Neural crest cell (in vitro differentiated cells): ENCODE measurements at places on chromosomes 11 and 22. TPM values are rescaled to one million over a fixed set of nuclear protein-coding genes. Genes with fewer than 3 reads are reported as not detected.

DNA sequence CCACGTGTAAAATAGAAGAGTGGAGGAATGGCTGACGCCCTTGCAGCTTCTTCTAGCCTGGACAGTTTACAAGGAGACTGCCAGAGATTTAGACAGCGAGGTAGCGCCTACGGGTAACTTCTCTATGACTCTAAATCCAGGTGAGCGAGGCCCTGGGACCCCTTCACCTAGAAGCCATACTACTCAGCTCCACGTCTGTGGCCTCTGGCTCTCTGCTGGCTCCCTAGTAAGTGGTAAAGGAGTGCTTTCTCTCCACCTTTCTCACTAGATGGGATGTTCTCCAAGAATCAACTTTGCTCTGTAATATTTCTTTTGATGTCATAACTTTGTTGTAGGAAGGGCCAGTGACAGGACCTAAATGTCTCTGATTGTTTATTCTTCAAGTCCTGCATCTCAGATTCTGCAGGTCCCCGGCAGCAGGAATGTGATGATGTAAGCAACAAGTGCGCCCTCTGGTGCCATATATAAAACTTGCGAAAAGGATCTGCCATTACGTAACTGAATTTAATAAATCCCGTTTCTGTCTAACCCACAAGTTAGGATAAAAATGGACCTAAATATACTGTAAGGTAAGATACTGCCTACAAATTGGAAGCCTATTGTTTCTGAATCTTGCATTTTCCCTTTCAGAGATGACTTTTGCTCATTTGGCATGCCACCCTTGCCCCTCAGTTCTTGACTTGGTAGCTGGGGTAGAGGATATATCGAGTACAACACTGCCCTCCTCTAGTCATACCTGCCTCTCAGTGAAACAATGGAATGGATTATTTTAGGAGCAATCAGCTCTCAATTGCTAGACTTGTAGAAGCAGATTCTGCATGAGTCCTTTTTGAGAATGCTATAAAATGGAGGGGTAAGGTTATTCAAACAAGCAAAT lies 11.0 kb upstream of the PTPN5 start:
- DNase-seq, result peak; percentile 62

DNA sequence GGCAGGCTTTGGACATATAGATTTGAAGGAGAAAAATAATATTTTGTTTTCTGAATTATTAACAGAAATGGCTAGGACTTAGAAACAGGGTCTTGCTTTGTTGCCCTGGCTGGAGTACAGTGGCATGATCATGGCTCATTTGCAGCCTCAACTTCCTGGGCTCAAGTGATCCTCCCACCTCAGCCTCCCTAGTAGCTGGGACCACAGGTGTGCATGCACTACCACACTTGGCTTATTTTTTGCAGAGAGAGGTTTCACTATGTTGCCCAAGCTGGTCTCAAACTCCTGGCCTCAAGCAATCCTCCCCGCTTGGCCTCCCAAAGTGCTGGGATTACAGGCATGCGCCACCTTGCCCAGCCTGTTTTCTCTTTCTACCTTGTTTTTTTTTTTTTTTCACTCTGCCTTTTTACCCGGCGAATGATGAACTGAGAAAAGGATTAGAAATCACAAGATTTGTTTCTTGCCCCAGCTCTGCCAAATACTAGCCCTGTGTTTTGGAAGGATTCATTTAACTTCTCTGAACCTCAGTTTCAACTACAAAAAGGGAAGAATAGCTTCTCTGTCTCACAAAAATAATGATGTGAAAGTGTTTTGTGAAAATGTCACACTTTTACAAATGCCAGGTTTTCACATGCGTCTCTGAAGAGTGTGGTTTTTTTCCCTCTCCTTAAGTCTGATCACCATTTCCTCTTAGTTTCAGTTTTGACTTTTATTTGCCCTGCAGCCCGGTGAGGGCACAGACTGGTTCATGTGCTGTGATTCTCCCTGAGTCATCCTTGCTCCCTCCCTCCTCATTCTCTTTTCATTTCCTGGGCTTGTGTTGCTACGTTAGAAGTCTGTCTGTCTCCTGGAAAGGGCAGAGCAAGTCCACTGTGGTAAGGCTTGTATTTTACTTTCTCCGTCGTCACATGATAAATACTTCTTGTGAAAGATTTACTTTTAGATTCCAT lies 67.7 kb downstream of the BCL2L13 start:
- no peak for DNase-seq

- no peak for DNase-seq
These were observed at the start of gene SLCO2B1 for GRCh38 chr11:75150879-75151278. TSS of gene SLCO2B1 (plus strand) at chr11:75151107. CDS start at chr11:75151382, 275 bp downstream.

DNA sequence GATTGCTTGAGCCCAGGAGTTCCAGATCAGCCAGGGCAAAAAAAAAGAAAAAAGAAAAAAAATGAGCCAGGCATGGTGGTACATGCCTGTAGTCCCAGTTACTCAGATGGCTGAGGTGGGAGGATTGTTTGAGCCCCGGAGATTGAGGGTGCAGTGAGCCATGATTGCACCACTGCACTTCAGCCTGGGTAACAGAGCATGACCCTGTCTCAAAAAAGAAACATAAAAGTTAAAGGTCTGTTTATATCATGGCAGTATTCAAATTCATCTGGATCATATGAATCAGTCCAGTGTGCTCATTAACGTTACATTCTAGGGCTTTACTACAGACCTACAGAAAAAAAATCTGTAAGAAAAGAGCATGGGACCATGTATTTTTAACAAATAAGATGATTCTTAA lies 13.9 kb downstream of the HSD17B12 start:
- no peak for DNase-seq

GRCh38 chr11:13687271-13687670 lies 18.8 kb downstream of the FAR1 start:
- no peak for DNase-seq

- DNase-seq, result no peak
These were observed 97.7 kb upstream of the TP53I11 start for GRCh38 chr11:45048313-45048841.

DNA sequence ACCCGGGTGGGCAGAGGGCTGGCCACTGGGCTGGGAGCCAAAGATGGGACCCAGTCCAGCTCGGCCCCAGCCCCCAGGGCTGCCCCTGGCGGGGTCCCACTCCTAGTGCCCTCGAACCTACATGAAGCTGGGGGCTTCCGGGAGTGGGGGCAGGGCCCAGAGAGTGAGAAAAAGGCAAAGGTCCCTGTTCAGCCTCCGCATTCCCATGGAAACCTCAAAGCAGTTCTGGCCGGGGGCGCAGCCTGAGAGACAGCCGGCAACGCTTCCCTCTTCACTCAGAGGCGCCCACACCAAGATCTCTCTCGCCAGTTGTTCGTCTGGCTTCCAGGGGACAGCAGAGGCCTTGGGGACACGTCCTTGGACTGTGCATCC lies 22.4 kb upstream of the ARHGAP8 start:
- DNase-seq, result peak; percentile 32

GRCh38 chr22:28111501-28112189 lies 192.6 kb upstream of the PITPNB start:
- DNase-seq, result no peak

DNA sequence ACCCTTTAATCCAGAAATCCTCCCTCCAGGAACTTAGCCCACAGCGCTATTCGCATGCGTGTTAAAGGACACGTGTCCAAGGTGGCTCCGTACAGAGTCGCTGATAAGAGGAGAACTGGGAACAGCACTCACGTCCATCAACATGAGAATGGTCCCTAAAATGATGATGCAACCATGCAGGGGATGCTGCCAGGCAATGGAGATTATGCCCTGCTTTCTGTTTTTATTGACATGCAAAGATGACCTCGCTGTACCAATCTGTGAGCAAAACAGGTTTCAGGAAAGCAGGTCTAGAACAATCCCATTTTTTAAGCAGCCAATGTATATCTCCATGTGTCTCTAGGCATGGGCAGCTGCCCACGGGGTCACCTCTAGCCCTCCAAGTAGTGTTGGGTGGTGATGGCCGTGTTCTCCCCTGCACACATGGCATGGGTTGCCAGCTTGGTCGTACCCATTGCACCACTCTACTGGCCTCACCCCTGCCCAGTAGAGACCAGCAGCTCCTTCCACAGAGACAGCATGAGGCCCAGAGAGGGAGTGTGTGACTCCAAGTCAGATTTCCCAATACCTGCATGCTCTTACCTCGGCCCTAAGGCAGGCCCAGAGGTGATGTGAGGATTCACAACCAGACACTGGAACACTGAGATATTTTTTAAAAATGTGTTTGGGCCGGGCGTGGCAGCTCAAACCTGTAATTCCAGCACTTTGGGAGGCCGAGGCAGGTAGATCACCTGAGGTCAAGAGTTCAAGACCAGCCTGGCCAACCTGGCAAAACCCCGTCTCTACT lies 68.3 kb upstream of the LINC01488 start:
- DNase-seq, result no peak

GRCh38 chr11:13341026-13341425 lies 63.4 kb downstream of the BMAL1 start:
- no peak for DNase-seq

GRCh38 chr22:37747080-37747714 lies 50.3 kb downstream of the TRIOBP start:
- DNase-seq, result no peak

TRIM44 gene
- 67.4 and 71.1 TPM in 2 replicates for total RNA-seq
